Activated T-cell treated with anti-CD3 and anti-CD28 coated beads, Interleukin-2, amount 50 U/mL, for 1 hour (primary cell): ENCODE measurements at places on chromosomes 6 and 20.

- DNase-seq, result no peak
Measured at GRCh38 chr6:142844065-142844755, 100.8 kb downstream of the HIVEP2 start.

GRCh38 chr20:49276961-49277785 lies 684 bp downstream of the ZNFX1 start:
- peak; percentile 42 for DNase-seq

GRCh38 chr20:38272398-38272797 lies 11.9 kb upstream of the KIAA1755 start:
- DNase-seq, result no peak

DNA sequence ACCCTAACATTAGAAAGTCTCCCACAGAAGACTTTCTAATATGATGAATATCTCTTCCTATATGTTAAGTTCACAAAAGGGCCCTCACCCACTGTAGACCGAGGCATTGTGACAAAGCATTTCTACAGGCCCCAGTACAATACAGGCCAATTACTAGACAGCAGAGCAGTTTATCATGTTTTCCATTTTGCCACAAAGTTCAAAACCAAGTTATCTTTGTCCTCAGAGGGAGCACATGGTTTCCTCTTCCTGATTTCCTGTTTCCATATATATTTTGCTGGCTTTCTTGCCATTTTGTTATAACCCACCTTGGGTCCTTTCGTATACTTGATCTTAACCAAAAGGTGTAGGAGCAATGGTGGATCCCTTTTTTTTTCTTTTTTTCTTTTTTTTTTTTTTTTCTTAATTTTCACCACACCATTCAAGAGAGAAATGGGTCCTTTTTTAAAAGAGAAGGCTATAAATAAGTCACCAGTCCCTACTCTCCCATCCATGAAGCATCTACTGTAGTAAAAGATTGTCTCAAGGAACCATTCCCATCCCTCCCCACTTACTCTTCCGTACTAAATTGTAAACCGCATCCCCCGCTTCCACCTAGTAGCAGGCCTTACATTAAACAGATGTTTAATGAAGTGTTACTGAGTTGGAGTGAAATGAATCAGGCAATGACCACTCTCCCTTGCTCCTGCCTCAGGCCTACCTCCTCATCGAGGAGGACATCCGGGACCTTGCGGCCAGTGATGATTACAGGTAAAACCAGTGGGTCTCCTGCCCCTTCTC lies 2.1 kb upstream of the UBE2C start:
- DNase-seq, result no peak

DNA sequence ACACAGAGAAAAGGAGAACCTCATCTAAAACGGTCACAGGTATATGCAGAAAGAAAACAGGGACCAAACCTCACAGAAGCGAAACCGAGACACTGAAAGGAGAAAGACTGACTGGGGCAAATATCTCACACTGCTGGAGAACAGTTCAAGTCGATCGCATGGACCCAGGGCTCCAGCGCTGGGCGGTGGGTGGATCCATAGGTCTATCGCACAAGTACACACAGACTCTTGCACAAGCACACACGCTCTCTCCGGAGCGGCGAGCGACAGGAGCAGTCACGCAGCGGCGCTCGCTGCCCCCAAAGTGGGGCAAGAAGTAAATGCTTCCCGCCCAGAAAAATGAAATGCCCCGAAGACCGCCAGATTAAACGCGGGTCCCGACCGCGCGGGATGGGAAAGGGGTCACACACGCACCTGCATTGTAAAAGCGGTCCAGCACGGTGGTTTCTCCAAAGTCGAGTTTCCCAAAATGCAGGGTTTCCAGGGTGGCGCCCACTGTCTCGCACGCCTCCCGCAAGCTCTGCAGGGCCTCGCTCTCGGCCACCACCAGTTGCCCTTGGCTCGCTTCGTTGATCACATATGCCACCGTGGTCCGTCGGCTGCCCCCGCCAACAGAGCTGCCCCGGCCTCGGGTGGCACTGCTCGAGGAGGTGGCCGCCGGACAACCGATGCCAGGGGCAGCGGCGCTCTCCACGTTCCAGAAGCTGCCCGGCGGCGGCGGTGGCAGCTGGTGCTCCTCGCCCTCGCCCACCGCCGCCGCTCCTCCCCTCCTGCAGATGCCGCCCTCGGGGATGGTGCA lies 782 bp downstream of the MAP3K5 start:
- DNase-seq, result peak; percentile 58

DNA sequence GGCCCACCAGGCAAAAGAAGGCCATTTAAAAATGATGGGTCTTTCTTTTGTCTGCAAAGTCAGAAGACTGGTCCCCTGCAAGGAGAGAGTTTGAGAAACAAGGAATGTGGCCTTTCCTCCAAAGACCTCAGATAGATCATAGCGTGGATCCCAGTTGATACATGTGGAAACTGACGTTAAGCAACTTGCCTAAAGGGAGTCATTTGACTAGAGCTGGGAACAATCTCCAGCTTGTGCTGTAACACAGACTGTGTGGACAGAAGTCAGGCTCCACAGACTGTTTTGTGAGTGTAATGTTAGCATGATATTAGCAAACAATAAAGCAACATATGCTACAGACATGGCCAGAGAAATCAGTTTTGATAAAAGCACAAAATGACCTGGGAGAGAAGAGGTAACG lies 140.4 kb upstream of the CITED2 start:
- DNase-seq, result no peak

DNA sequence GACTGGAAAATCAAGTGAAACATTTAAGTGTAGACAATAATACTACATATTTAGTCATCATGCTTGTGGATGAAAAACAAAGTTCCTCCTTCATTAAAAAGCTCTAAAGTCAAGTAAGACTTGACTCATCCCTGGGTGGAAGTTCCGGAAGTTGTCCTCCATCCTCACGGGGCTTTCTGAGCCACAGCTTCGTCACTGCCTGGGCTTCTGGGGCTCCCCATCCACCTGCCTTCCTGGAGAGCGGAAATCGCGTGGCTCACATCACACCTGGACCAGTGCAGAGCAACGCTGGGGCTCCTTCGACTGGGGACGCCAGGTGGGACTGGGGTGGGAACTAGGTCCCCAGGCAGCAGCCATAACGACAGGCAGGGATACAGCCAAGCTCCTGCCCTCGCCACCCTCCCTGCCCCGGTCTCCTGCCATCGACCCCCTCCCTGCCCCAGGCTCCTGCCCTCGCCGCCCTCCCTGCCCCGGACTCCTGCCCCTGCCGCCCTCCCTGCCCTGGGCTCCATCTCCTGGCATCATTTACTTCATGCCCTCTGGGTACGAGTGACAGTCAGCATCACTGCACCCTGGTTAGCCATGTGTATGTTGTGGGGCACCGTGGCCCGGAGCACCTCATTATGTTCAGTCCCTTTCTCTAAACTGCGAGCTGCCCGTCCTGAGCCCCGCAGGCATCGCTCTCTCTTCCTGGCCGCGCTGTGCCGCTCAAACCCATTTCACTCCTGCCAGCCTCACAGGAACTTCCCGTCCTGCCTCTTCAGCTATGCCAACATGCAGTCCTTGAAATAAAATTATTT lies 12.9 kb downstream of the THBS2 start:
- DNase-seq, result no peak

DNA sequence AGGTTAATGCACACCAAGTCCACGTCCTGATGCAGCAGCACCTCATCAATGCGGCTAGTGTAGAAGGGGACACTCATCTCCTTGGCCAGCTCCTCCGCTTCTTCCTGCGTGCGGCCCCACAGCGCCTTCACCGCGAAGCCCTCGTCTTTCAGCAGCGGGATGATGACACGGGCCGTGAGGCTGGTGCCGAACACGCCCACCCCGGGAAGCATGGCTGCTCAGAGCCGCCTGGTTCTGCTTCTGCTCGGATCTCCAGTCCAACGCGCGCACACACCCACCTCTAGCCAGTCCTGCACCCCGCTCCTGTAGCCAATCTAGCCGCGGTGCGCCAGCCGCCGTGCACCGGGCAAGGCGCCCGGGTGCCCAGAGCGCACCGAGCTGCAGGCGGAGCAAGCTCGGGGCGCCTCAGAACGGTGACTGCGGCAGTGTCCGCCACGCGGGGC lies 700 bp downstream of the GFOD1 start:
- peak; percentile 64 for DNase-seq

GRCh38 chr20:24782301-24782700 lies 166.8 kb upstream of the CST7 start:
- no peak for DNase-seq

- DNase-seq, result no peak
Measured at GRCh38 chr6:167676666-167677421, 149.9 kb upstream of the AFDN start.

DNA sequence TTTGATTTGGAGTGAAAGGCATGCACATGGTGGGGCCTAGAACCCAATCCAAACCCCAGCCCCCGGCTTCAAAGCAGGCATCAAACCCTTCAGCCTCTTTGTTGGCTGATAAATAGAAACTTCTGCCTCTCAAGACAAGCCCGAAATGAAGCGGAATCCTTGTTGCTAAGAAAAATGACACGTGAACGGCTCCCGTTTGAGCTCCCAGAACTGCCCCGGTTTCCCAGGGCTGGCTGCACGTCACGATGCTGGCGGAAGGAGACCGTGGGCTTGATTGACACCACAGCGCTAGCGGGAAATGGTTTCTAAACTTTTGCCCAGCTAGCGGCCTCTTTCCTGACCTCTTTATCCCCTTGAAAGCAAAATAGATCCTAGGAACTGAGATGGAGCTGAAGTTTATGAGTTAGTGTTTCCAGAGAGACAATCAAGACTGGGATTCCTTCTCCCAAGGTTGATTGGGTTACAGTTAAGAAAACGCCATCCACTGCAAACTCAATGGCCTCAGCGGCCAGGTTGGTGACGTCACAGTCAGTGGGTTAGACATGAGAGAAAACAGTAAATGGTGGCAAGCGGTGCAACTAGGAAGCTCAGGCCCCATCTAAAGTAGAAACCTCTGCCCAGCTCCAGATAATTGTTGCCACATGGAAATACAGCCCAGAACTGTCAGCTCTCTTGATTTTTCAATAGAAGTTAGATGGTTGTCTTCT lies 117.0 kb downstream of the ANKRD60 start:
- no peak for DNase-seq

DNA sequence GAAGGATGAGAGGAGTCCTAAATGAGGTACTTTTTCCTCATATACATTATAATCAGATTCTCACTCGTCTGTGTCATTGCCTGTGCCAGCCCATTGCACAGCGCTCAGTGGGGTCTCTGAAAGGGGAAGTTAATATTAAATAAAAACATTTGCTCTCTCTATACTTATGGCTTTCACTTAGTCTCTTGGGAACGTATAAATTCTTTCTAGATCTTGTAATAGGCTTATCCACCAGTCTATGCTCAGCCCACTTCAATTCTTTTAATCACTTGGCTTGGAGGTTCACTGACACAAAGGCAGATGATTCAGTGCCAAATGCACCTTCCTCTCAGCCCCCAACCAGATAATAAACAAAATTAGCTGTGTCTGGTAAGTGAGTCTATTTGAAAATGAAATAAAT lies 164.3 kb upstream of the OGFRL1 start:
- DNase-seq, result no peak

DNA sequence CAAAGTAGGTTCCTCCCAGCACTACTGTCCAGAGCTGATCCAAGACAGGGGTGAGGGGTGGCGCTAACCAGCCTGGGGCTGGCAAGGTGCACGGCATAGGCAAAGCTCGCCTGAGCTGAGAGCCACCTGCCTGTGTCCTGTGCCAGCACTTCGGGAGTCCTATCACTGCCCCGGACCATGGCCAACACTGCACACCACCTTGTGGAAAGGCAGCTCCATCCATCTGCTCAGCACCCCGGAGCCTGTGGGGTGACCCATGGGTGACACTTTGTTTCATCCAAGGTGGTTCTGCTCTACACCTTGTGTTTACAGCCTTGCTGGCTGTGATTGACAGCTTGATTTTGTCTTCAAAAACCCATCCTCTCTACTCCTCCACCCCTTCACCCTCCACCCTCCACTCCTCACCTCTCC lies 32.9 kb upstream of the GATA5 start:
- DNase-seq, result no peak

- DNase-seq, result no peak
Measured at GRCh38 chr6:148445620-148446019, 103.0 kb downstream of the SASH1 start.

GRCh38 chr20:25418776-25419175 lies 11.3 kb downstream of the GINS1 start:
- DNase-seq, result no peak

- DNase-seq, result no peak
Measured at GRCh38 chr6:52261229-52261628, 16.9 kb upstream of the IL17F start.

DNA sequence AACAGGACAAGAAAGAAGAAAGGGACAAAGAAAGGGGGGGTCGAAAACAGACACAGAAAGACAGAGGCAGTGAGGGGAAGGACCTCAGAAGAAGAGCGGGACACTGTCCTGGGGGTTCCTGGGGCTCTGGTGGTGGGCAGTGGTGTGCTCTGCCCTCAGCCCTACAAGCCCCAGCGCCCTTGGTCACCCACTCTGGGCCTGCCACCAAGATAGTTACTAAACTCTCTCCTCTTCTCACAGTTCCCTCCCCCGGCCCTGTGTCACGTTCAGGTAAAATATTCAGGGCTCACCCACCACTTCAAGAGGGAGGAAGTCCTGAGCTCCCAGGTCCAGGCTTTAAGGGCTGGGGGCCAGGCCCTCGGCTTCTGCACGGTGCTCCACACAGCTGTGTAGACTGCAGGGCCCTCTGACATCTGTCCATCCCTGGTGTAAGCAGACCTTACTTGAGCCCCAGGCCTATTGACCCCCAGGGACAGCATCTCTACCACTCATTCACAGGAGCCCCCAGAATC lies 87.4 kb downstream of the MRPL14 start:
- no peak for DNase-seq

DNA sequence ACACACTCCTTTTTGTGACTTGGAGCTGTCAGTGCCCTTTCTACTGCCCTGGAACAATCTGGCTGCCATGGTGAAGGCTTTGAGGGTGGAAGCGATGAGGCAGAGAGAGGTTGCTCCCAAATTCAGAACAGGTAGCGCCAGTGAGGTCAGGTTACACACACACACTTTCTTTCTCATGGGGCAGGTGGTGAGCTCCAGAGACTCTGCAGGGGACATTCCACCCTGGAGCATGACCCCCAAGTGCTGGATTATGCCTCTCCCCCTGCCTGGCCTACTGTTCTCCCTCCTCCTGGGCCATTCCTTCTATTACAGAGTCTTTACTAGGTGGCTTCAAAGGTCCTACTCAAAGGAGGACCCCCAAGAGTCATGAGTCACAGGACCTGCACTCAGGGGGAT lies 98.0 kb downstream of the EYA2 start:
- no peak for DNase-seq

GRCh38 chr6:44920952-44921491 lies 407.1 kb upstream of the RUNX2 start:
- no peak for DNase-seq

GRCh38 chr6:43636308-43636659 lies 644 bp downstream of the MAD2L1BP start:
- DNase-seq, result peak; percentile 31

DNA sequence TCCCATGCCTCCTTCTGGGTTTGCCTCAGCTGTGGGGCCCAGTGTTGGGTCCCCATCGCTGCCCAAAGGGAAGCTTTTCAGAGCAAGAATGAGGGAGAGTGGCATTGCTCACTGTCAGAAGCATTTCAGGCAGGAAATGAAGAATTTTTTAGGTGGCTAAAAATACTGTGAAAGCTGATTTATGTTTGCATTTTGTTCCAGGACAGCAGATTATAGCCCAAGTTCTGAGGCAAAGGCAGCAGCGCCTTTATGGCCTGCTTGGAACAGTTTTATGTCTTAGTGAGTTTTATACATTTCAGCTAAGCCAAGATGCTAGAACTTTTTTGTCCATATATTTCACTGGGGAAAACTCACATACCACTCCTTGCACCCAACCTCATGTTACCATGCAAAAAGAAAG lies 4.3 kb upstream of the CCDC167 start:
- DNase-seq, result no peak
